ENCODE measurements at places on chromosomes 4 and X. TPM values are rescaled to one million over a fixed set of nuclear protein-coding genes. Genes with fewer than 3 reads are reported as not detected.
A peak's percentile ranks its signal among the peaks of the same experiment; 100 is the strongest.

The MAGEB17 gene
- total RNA-seq = not detected

DNA sequence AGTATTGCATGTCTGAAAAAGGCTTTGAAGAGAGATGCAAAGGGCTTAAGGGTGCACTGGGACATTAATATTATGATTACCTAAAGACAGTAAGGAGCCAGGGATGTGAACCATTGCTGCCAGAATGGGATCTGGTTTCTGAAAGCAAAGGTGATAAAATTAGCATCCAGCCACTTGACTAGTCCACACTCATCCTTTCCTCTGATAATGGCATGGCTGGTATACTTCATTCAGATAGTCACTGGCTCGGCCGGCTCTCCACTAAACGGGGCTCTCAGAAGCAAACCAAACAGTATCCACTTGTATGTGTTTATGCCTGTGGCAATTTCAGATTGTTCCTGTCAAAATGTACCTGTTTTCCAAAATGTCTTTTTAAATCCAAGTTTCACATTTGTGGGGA is 46.4 kb downstream of the MAMLD1 start:
- no peak for DNase-seq

- DNase-seq = peak; percentile 64
These were observed 64.1 kb downstream of the QDPR start for GRCh38 chr4:17447675-17448298.

DNA sequence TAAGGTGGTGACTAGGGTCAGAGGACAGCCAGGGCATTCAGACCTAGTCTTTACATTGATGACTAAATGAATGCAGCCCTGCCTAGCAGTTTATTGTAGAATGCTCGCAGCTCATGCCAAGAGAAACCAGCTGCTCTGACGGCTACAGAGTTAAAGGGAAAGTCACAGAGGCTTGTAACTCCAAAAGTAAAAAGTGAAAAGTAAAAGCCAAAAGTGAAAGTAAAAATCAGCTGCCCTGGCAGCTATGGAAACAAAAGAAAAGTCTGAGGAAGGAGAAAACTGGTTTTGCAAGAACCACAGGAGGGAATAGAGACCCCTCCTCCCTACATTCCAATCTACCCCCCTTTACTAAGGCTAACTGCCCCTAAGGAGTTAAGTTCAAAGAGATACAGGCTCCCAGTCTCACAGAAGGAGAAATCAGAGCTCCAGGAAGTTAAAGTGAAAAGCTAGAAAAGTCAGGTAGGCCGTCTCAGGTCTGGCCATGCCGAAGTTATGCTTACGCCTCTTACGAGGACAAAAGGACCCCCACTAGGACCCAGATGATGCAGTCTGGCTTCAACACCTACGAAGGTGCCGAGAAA is 6.0 kb downstream of the GAGE10 start:
- peak; percentile 43 for DNase-seq

The GLRA2 gene
- not detected for total RNA-seq

The HHIP gene
- 0.96 TPM for total RNA-seq

DNA sequence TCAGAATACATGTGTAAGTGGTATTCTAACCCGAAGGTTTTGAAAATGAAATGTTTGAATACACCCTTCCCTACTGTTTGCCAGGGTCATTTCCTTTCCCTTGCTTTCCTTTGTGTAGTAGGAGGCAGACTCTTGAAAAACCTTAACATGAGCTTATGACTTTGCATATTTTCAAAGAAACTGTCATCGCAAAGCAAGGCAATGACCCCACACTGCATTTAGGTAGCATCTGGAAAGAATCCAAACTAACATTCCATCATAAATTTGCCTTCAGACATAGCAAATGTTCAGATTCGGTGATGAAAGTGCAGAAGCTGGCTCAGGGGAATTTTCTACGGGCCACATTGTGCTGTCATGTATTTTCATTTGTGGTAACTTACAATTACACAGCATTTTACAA is 32.3 kb downstream of the SH2D1A start:
- no peak for DNase-seq

- DNase-seq = no peak
These were observed 6.3 kb upstream of the SORCS2 start for GRCh38 chr4:7186031-7186430.

- DNase-seq = peak; percentile 25
These were observed 390.0 kb downstream of the FAT4 start for GRCh38 chr4:125704726-125705125.

DNA sequence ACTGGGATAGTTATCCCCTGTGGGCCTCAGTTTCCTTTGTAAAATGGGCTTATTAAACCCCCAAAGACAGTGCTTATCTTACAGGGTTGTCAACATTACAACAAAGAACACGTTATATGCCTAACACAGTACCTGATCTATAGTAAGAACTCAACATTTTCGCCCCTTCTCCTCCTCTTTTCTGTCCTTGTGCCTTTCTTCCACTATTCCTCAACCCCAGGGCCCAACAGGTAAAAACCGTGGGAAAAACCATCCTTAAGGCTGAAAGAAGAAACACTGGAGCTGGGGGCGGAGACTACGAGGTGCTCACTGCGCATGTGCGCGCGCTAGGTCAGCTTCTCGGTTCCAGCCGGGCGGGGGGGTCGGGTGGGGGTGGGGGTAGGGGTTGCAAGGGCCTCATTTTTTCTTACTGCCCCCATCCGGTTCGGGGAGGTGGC is 426 bp upstream of the XIAP start:
- DNase-seq = no peak

The PLA2G12A gene
- 9.1 TPM for total RNA-seq

DNA sequence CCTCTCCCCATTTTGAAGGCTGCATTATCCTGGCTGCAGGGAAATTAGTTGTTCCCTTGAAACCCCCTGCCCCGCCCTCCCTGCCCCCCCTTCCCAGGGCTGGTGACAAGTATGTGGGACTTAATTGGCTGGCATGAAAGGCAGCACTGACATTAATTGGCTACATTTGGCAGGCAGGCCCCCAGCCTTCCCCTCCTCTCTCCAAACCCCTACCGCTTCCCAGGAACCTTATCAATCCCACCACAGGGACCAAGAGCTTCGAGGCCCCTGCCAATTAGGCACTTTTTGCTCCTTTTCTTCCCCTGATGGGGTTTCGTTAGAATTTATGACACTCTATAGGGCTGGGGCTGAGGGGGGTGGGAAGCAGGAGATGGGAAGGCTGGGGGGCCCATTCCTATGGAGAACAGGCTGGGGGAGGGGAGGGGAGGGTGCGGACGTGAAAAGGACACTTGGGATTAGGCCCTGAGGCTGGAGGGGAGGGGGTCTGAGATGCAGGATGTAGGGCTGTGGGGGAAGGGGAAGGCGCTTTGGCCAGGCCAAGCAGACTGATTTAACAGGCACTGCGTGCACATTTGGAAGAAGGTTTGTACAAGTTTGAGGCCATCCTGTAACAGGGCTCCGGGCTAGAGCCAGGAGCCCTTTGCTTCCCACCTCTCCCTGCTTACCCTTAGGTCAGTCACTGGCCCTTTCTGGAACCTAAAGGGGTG is 52.2 kb downstream of the EFNB1 start:
- no peak for DNase-seq

DNA sequence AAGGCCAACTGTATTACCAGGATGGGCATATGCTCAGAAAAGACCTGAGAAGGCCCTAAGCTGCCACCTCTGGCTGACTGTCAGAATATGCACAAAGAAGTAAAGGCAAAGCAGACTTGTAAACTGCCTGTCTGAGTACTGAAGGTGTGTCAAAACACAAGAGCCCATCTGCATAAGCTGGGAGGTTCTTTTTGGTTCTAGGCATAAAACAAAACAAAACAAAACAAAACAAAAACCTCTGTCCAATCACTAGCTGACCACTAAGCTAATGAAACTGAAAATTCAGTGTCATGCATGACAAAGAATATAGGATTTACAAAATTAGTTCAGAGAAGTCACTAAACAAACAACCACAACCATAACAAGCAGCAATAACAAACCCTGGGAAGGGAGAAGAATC is 20.6 kb downstream of the SH3D19 start:
- no peak for DNase-seq

The GAB3 gene
- total RNA-seq = under 0.01 TPM

DNA sequence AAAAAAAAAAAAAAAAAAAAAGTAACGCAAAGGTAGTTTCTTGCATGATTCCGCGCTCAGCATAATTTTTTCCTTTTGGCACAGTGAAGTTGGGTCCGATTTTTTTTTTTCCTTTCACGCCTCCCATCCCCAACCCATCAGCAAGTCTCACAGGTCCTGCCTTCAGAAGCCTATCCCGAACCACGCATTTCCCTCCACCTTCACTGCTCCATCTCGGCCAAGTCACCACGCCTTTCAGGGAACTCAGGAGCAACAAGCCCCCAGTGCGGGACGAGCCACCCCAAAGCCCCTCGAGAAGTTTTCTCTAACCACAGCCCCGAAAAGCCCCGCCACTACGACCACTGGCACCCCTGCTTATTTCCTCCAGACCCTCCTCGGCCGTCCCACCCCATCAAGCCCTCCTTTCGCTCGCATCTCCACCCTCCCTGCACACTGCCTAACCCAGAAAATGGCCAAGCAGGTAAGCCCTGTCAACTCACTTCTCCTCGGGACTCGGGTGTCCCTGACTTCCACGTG is 1.0 kb downstream of the SLBP start:
- no peak for DNase-seq

DNA sequence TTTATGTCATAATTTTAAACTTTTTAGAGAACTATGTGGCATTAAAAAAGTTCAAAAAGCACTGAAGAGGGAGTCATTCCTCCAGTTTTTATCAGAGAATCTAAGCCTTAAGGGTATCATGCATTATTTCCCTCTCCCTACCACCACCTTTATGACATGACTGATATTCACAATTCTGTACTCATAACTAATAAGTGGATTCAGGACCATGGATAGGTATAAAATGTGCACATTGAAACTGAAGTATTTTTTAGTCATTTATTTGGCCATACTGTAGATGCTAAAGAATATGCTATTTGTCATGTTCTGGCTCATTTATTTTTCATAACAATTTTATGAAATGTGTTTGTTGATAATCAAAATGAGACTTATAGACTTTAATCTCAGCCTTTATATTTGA is 897.5 kb upstream of the AGA start:
- DNase-seq = no peak

DNA sequence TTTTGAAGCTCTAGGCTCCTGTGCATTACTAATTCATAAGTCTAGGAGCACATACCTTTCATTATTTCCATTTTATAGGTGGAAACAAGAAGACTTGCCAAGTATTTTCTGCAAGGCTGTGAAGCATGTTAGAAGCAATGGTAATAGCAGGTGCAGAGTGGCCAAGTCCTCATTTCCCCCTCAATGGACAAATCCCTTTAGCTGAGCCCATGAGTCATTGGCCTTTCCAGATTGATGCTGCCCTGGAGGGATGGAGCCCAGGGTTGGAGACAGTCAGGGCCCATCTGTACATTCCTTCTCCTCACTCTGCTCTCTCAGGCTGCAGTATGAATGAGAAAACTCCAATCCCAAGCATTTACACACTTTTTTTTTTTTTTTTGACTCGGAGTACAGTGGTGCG is 6.6 kb downstream of the MGST2 start:
- DNase-seq = peak; percentile 67

- DNase-seq = peak; percentile 93
These were observed 165.6 kb upstream of the S100G start for GRCh38 chrX:16484338-16484737.

The FRMPD4 gene
- 0.24 TPM for total RNA-seq

The KLKB1 gene
- total RNA-seq = not detected

GRCh38 chr4:146634825-146635224 is 3.9 kb upstream of the POU4F2 start:
- DNase-seq = no peak

DNA sequence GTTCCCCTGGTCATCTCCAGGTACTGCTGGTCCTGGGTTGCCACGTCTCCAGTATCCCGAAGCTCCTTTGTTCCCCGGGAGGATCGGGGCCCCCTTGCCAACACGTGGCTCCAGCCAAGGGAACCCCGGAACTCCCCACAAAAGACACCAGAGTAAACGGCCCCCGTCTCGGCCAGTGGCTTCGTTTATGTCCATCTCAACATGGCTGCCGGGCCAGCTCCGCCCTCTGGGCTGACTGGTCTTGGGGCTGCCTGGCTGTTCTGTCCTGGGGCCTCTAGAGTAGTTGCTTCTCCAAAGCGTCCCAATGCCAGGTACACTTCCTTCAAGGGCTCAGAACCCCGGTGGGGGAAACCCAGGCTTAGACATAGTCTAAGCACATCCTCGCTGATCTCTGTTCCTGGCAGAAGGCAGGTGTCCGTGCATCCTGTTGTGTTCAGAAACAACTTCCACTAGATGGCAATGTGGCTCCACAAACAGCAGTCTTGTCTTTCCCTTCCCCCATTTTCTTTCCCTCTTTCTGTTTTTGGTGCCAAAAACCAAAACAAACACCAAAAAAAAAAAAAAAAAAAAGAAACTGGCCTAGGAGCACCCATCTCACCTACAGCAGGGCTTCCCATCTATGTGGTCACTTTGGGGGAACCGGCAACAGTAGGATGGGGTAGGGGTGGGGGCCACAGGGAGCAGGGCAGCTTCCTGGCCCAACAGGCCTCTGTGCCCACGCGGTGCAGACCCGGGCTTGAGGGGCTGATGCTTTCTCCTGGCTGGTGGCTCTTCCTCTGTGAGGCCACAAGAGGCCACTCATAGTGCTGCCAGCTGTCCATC is 35.3 kb downstream of the NBDY start:
- DNase-seq = peak; percentile 66

The AMBN gene
- total RNA-seq = not detected

DNA sequence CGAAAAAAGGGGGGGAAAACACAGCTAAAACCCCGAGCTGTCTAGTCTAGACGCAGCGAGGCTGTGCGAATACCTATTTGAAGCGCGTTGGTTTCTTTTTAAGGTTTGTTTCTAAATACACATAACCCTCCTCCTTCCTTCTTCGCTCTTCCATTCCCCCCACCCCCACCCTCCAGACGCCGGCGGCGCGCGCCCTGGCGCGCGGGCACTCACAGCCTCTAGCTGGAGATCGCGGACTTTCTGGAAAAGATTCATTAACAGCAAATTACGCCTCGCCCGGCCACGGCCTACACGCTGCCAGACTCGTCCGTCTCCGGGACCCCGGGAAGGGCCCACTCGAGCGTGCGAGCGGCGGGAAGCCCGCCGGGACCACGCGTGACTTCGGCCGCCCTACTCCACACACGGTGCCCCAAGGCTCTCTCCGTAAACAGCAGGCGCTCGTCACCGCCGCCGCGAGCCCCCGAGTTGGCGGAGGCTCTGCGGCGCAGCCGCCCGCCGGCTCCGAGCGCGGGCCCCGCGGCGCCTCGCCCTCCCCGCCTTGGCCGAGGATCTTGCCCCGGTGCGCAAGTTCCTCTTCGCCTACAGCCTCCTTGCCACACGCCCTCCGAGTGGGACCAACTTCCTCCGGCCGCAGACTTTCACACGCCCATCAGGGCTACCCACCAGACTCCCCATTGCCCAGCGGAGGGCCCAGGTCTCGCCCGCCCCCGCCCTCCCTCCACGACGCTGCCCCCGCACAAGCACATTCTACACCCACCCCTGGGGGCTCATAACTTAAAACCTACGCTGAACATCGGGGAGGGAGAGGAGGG is 2.0 kb downstream of the BCOR start:
- peak; percentile 39 for DNase-seq

DNA sequence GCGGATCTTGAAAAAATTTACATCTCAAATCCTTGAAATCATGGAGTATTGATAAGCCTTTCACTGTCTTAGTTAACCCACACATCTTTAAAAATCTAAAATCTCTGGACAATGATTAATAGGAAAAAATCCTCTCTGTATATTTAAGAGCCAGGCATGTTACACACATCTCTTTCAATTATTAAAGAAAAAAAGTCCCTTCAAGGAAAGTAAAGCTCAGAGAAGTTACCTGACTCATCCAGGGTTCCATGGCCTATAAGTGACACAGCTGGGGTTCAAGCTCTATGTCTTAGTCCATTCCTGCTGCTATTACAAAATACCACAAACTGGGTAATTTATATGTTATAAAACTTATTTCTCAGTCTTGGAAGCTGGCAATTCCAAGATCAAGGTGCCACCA is 14.2 kb upstream of the FGF16 start:
- DNase-seq = no peak

- DNase-seq = no peak
These were observed 128.9 kb downstream of the REELD1 start for GRCh38 chr4:146343199-146343598.

Data from RPMI7951 (cell line).